DMS153 (cell line): ENCODE measurements at places on chromosomes 2 and 18.

- DNase-seq: no peak
These were observed 82.7 kb downstream of the C2orf74 start for GRCh38 chr2:61244694-61245093.

GRCh38 chr2:148122788-148123187 lies 101.9 kb downstream of the MBD5 start:
- no peak for DNase-seq

- DNase-seq: no peak
These were observed at the start of gene SMYD1 for GRCh38 chr2:88067598-88067997. Gene SMYD1 (plus strand): TSS chr2:88067825. CDS start chr2:88067865, 40 bp downstream.

DNA sequence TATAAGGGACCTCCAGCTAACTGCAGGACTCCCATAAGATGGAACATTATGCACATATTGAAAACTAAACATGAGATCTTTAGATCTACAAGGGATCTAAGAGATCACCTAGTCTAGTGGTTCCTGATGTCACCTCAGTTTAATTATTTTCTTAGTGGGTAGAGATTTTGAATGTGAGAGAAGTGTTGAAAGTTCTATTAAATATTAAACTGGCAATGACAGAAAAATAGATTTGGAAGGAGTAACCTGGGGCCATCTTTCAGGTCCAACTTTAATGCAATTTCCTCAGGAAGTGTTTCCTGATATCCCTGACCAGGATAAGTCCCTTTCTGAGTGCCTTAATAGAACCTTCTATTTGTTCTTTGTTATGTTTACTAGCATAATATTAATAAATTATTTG lies 29.1 kb upstream of the CPS1 start:
- DNase-seq: no peak

GRCh38 chr2:86015006-86015405 lies 90.7 kb downstream of the POLR1A start:
- DNase-seq: no peak

DNA sequence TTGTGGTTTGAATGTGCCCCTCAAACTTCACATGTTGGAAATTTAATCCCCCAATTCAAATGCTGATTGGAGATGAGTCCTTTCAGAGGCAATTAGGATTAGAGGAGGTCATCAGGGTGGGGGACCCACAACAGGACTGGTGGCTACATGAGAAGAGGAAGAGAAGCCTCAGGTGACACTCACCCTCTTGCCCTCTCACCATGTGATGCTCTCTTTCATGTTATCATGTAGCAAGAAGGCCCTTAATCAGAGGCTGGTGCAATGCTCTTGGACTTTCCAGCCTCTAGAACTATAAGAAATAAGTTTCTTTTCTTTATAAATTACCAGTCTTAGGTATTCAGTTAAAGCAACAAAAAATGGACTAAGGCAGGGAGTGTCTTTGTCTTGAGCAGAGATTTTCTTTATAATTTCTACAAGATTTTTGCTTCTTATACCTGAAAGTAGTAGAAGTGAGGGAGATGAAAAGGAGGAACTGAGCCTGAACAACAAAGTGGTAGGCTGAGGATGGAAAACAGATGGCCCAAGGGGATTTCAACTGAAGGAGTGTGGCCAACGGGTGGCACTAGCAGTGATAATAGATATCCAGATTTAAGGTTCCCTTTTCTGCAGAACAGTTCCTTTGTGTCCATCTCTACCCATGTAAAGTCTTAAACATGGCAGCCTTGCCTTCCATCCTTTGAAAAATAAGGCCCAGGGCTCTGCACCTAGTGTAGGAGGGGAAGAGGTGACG lies 49.2 kb upstream of the TGIF1 start:
- DNase-seq: no peak

GRCh38 chr2:201450954-201451291 lies 335 bp downstream of the TRAK2 start:
- DNase-seq: no peak

DNA sequence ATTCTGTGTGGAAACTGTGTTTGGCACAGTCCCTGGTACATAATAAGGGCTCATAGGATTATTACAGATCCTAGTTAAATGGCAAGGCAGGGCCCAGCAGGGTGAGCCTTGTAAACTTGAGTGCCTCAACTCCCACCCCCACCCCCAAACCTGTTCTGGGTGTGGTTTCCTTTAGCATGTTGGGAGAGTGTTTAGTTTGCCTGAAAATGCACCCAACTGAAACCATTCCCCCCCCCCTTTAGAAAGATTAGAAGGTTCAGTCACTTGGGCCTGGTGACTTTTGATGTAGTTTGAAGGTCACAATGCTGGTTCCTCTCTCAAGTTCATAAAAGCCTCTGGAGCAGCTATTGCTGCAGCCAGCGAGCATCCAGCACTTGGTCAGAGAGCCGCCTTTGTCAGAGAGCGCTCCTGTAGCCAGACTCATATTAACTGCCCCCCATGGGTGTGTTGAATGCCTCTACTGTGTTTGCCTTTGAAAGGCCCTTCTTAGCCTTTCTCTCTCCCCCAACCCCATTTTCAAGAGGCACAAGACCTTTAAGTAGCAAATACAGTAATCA lies 113.7 kb downstream of the SPTBN1 start:
- DNase-seq: no peak

- DNase-seq: no peak
These were observed 13.1 kb upstream of the PIEZO2 start for GRCh38 chr18:11162462-11162861.

DNA sequence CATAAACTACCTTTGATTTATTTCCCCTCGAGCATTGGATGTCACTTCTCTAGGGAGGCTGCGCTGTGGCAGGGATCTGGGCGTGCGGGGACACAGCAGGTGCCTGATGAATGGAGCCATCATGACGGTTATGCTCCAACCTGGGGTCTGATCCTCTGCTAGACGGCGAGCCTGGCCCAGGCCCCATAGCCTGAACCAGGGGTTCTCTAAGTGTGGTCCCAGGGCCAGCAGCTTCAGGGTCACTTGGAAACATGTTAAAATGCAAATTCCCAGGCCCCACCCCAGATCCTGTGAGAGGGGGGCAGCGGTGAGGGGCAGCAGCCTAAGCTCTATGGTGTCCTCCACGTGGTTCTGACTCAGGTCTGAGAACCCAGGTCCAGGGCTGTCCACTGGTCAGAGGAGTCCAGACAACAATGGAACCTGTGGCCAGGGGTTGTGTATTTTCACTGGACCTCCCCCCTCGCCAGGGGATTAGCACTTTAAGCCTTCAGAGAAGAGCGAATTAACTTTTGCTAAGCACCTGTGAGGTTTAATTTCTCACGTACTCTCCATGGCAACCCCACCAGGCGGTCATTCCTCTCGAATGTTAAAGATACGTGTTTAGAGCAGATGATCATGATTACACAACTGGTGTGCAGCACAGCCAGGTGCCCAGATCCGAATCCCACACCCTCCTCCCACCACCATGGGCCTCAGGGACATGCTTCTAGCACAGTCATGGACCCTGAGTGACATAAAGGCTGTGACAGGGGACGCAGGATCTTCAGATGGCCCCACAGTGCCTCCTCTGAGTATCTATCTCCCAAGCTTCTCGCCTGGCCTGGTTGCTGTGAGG lies 1.6 kb upstream of the ARHGEF4 start:
- no peak for DNase-seq

- no peak for DNase-seq
These were observed 24.7 kb downstream of the ST8SIA5 start for GRCh38 chr18:46732201-46732600.

DNA sequence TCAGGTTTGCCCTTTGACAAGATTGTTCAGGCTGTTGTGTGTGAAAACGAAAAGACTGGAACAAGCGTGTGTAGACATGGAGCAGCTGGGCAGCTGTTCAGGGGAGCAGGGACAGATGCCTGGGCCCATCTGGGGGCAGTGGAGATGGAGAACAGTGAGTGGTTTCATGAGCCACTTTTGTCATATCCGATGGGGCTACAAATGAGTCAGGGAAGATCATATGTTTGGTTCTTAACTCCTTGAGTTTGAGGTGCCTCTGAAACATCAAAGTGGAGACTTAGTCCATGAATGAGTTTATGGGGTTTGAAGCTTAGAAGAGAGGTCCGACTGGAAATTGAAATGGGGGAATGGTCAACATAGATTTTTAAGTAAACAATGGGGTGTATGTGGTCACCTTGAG lies 9.3 kb upstream of the PLB1 start:
- DNase-seq: no peak

DNA sequence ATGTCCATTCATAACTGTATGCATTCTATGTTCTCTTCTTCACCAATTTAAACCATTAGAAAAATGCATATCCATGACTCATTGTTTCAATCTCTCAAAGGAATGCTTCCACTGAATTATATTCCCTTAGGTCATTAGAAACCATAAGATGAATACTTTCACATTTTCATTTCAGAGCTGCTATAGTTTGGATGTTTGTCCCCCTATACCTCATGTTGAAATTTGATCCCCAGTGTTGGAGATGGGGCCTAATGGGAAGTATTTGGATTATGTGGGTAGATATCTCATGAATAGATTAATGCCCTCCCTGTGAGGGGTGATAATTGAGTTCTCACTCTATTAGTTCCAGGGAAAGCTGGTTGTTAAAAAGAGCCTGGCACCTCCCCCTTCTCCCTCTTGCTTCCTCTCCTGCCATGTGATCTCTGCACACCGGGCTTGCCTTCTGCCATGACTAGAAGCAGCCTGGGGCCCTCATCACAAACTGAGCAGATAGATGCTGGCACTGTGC lies 35.7 kb downstream of the THUMPD2 start:
- DNase-seq: no peak

- DNase-seq: no peak
These were observed 8.6 kb downstream of the AGFG1 start for GRCh38 chr2:227480528-227480927.

- DNase-seq: no peak
These were observed 891.6 kb upstream of the CRIM1 start for GRCh38 chr2:35463805-35464596.

DNA sequence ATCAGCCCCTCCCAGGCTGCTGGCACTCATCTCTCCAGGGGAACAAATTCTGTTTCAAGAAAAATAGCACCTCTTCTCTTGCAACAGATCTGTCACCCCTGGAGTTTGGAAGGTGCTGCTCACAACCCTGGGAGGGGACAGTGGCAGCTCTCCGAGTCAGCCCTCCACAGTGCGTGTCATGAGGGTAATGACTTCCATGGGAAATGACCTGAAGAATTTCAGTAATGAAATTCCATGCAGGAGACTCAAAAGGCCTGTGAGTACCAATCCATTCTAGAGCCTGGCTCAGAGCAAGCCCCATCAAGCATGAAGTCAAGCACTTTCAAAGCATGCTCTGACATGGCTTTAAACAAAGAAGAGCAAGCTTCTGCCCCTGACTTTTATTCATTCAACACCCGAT lies 276.3 kb upstream of the PARD3B start:
- DNase-seq: no peak

DNA sequence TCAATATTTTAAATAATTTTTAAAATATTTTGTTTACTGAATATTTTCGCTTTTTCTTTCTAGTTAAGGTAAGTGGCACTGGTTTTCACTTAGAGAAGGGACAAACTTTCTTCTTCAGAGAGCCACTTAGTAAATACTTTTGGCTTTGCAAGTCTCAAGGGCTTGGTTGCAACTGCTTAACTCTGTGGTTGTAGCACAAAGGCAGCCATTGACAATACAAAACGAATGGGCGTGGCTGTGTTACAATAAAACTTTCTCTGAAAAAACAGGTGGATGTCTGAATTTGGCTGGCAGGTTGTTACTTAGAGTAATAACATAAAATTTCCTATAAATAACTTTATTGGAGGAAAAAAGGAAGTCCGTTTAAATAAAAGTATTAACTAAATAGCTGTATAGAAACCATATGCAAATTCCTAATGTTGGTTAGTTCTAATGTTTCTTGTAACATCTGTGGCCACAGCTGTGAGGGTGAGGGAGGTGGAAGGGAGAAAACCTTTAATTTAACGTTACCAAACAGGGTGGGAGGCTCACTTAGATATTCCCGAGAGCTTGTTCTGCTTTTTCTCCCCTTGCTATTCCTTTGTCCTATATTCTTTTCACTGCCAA lies 62.4 kb upstream of the TNP1 start:
- DNase-seq: no peak

GRCh38 chr18:6266212-6266611 lies 148.5 kb downstream of the L3MBTL4 start:
- no peak for DNase-seq
